ENCODE measurements at places on chromosomes 6 and 20.

DNA sequence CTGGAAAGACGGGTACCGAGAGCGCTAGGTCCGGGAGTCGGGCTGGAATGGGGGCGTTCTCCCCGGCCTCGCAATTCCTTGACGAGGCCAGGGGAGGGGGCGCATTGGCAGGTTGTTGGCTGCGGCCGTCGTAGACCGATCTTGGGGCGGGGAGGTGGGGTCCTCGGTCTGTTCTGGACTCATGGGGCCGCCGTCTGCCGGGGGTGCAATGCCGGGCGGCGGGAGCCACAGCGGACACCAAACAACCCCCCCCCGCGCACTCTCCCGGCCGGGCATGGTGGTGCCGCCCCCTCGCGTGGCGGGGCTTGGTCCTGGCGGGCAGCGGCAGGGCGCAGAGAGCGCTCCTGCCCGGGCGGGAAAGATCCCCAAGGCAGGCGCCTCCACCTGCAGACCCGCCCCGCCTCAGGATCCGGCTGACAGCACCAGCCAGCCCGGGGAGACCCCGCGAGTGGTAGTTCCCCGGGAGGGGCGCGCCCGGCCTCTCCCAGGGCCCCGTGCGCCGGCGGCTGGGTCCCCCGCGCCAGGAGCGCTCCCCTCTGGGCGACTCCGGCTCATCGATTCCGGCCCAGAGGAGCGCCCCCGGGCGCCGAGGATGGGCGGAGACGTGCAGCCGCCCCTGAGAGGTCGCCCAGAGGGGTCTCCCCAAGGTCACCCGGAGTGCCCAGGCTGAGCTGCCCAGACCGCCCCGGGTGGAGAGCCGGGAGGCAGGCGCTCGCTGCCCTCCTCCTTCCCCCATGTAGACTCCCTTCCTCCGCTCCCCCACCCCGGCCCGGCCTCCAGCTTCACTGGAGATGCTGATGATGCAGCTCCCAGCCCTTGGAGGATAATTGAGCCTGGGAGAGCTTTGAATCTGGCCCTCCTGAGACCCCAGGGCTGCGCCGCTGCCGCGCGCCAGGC, 709 bp downstream of the PPP1R16B start:
- DNase-seq = peak; percentile 15

DNA sequence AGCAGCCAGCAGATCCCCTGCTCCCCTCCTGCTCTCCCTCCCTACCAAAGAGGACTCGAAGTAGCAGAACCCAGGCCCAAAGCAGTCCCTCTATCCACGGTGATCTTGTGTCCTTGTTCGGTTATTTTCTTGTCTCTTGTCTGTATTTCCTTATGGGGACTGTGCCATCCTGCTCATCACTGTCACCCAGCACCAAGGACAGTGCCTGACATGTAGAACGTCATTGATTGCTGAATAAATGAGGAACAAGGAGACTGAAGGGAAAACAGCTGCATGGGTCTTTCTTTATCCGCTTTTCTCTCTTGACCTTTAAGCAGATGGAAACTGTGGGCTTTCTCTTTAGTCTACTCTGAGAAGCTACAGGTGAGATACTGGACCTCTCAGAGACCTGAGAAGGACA, 29.4 kb upstream of the ZNF831 start:
- no peak for DNase-seq

GRCh38 chr6:170305805-170306323, 694 bp upstream of the FAM120B start:
- no peak for DNase-seq

DNA sequence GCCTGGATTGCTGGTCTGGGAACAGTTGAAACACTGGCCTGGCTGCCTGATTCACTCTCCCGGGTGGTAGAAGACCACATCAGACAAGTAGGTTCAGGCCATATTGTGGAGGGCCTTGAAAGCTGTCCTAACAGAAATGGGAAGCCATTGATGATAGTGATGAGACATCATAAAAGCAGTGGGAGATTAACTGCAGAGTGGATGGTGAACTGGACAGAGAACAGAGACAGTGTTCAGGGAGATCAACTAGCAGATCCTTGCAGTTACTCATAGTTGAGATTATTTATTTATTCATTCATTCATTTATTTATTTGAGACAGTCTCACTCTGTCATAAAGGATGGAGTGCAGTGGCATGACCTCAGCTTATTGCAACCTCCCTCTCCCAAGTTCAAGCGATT, 30.2 kb upstream of the MCM3 start:
- DNase-seq = no peak

- DNase-seq = no peak
Observed at GRCh38 chr6:21949211-21949801, 347.5 kb downstream of the PRL start.

DNA sequence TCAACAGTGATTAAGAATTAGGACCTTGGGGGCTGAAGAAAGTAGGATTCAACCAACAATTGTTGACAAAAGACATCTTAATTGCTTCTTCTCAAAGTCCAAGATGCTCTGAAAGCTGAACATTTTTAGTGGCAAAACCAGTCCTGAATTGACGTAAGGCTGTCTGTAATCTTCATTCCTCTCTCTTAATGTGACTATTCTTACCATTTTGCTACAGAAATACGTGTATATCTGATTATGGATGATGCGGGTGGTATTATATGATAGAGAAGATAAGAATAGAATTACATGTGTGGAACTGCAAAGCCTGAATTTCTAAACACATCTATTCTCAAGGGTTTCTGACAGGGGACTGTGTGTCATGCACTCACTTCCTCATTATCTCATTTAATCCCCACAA, 130.3 kb upstream of the SASH1 start:
- DNase-seq = no peak

GRCh38 chr20:9225879-9226278, 157.0 kb downstream of the PLCB4 start:
- DNase-seq = no peak

DNA sequence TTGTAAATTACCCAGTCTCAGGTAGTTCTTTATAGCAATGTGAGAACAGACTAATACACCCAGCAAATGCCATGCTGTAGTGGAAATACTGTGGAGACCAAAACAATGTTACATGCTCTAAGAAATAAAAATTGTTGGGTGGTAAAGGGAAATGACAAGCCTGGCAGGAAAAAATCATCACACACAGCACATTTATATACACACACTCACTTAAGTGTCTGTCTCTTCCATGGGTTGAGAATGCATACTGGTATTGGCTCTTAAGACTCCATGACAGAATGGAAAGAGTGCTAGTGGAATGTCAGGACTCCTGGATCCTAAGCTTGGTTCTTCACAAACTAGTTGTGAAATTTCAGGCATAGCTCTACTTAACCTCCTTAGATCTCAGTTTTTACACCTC, 343.0 kb downstream of the CD83 start:
- no peak for DNase-seq

DNA sequence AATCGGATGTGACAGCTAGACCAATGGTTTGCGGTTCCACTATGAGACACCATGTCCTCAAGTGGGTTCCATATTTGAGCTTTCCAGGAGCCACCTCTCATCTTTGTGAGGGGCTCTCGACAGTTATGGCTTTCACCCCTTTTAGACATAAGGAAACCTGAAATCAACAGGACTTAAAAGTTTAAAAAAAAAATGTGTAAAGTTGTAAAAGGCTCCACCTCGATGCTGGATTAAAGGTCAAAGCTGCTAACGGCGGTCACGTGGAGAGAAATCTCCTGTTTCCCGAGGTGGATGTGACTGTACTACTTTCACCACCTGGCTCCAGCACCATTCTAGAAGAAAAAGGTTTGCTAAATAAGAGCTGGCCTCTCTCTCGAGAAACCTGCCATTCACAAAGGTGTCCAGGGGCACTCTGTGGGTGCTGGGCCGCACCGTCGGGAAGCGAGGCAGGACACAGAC, 542 bp downstream of the ATP5F1E start:
- no peak for DNase-seq

GRCh38 chr6:111994791-111995190, 59.1 kb upstream of the CCN6 start:
- DNase-seq = no peak

- DNase-seq = no peak
Observed at GRCh38 chr6:107819217-107819616, 4.9 kb downstream of the SCML4 start.

- no peak for DNase-seq
Observed at GRCh38 chr6:144362042-144363018, 77.2 kb downstream of the UTRN start.

DNA sequence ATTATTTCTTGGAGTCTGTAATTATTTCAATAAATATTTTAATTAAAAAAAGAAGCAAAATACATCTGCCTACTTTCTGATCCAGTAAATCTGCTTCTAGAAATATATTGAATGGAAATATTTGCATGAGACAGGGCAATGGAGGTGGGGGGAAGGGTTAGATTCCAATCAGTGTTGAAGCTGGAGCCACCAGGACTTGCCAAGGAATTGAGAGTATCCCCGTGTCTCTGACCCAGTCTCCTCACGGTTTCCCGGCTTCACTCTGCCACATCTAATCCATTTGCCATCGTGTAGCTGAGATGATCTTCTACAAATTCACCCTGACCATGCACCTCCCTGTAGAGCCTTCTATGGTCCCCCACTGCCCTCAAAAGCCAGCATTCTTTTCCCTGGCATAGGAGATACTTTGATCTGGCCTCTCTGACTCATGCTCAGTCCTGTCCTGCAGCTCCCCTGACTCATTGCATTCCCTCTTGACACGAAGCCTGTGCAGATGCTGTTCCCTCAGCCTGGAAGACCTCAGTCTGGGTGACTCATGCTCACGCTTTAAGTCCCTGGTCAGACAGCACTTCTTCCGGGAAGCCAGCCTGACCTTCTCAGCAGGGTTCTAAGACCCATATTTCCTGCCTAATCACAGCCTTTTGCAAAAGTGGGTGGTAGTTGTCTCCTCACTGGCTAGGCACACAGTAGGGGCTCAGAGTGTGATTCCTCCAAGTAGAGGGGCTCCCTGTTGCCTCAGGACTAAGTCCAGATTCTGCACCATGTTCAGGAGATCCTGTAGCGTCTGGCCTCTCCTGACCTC, 23.0 kb upstream of the FKBP1A start:
- DNase-seq = no peak

DNA sequence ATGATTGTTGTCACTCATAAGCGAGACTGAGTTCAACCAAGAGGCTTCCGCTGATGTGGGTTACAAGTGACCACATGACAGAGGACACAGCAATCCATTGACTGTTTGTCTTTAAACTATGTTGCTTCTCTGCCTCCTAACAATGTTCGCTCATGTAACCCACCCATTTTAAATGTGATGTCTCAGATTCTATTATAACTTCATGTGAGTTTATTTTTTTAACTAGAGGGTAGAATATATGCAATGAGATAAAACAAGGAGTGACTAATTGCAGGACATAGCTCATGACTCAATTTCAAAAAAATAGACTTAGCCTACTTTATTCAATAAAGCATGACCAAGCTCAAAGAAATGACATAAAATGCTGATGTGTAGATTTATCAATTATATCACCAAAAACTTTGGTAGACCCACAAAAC, 119.2 kb upstream of the SASH1 start:
- DNase-seq = no peak

- DNase-seq = peak; percentile 82
Observed at GRCh38 chr20:31573555-31574321, 31.4 kb upstream of the ID1 start.

GRCh38 chr6:20056350-20056992, 155.8 kb downstream of the MBOAT1 start:
- peak; percentile 88 for DNase-seq

DNA sequence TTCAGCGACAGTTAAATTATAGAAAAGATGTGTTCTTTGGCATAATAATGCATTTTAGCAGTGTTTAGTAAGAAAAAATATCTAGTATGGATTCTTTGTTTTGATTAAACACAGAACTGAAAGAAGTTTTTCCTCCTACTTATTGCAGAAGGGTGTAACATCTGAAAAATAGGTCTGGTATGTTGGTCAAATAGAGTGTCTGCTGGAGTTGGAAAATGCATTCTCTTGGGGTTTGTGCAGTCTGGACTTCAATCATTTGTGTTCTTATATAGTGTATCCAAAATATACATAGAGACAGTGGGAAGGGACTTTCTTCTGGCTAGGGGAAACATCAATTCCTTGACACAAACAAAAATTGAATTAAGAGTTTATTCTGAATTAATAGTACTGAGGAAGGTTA, 132.4 kb upstream of the MAN1A1 start:
- no peak for DNase-seq

- DNase-seq = no peak
Observed at GRCh38 chr6:40611912-40612311, 24.7 kb upstream of the LRFN2 start.

GRCh38 chr6:119960456-119960855, 610.9 kb upstream of the MAN1A1 start:
- no peak for DNase-seq

GRCh38 chr6:1390946-1391799, 1.8 kb downstream of the FOXF2 start:
- peak; percentile 31 for DNase-seq

- DNase-seq = no peak
Observed at GRCh38 chr6:9020001-9020400, 584.7 kb upstream of the SLC35B3 start.

GRCh38 chr6:22298475-22298890, 1.6 kb upstream of the PRL start:
- no peak for DNase-seq

DNA sequence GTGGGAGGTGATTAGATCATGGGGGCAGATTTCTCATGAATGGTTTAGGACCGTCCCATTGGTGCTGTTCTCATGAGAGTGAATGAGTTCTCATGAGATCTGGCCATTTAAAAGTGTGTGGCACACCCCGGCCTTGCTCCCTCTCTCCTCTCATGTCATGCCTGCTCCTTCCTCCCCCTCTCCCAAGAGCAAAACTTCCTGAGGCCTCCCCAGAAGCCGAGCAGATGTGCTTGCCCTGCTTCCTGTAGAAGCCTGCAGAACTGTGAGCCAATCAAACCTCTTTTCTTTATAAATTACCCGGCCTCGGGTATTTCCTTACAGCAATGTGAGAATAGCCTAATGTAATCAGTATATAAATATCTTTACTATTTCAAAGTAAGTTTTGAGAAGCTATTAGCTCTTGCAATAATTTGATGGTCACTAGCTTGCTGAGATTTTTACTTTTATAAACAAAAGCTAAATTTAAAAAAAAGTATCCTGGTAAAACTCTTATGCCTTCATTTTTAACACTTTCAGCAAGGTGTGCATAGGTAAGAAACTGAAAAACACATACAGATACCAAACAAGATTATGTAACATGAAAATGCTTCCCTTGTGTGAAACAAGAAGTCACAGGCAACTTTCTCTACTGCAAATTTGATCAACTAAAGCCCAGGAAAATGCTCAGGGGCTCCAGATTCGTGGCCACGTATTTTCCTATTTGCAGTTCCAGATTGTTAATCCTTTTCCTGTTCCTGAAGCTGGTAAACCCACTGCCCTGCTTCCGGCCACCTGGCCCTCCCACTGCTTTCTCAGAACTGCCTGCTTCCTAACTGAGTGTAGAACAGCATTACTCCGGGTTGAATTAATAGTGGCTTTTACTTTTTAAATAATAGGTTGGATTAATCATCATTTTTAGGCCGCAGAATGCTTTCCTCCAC, 395.1 kb upstream of the CNR1 start:
- no peak for DNase-seq

- no peak for DNase-seq
Observed at GRCh38 chr6:82870582-82871172, 195.0 kb downstream of the UBE3D start.

- DNase-seq = no peak
Observed at GRCh38 chr20:44171775-44172571, 15.0 kb downstream of the JPH2 start.

- DNase-seq = no peak
Observed at GRCh38 chr20:20665606-20666332, 46.7 kb downstream of the RALGAPA2 start.

Data from NCI-H1105 (cell line).